H1 (cell line): ENCODE measurements at places on chromosomes 6 and 20.

GRCh38 chr20:54476169-54477009, 996 bp downstream of the DOK5 start:
- H3K4me1 ChIP-seq: peaks cover 5% of the 10 kb centered on the region; the same call in 1 of the 2 replicates
- H3K4me3 ChIP-seq: peak overlapping the region; percentile 64
- DNase-seq: no peak

GRCh38 chr6:134420614-134421181, 102.8 kb upstream of the SGK1 start:
- DNase-seq: no peak
- no peaks in the 10 kb centered on the region for H3K4me1 ChIP-seq
- no peaks in the 10 kb centered on the region for H3K27me3 ChIP-seq
- no peaks in the 10 kb centered on the region for H3K36me3 ChIP-seq
- no peak overlapping the region for H3K27ac ChIP-seq
- H3K4me3 ChIP-seq: no peak overlapping the region

DNA sequence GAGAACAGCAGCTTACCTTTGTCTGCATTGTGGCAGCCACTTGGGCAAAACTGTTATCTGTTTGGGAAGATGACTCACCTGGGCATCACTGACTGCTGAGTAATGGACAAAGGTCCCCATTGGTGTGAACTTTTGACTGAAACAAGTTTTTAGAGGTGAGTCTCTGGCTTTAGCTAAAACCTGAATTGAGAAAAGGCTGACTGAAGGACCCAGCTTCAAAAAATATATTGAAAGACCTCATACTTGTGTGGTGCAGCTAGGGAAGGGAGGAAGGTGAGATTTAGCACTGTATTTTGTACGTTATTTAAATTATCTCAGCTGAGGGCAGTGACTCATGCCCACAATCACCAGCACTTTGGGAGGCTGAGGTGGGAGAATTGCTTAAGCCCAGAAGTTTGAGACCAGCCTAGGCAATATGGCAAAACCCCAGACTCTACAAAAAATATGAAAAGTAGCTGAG, 4.5 kb upstream of the CITED2 start:
- H3K36me3 ChIP-seq: no peaks in the 10 kb centered on the region
- no peaks in the 10 kb centered on the region for H3K27me3 ChIP-seq
- H3K27ac ChIP-seq: no peak overlapping the region
- H3K4me3 ChIP-seq: no peak overlapping the region
- peaks cover 9% of the 10 kb centered on the region for H3K4me1 ChIP-seq
- DNase-seq: no peak

GRCh38 chr6:166569206-166569605, 17.3 kb downstream of the RAMACL start:
- no peaks in the 10 kb centered on the region for H3K27me3 ChIP-seq
- peaks cover 11% of the 10 kb centered on the region for H3K4me1 ChIP-seq
- DNase-seq: no peak

DNA sequence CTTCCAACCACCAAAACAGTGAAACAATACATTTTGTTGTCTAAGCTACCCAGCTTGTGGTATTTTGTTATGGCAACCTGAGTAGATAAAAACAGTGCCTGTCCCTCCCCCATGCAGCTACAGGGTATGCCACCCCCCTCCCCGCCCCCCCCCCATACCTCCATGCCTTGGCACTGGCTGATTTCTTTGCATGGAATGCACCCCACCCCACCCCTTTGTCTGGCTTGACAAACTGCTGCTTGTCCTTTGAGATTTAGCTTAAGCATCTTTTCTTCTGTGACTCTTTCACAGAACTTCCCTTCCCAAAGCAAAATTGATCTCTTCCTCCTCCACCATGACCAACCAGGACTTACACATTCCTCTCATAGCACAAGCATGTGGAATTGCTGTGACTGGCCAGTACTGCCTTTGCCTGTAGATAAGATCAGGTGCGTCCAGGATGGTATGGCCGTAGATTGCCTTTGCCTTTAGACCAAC, 64.6 kb upstream of the ADGRF1 start:
- no peak overlapping the region for H3K4me3 ChIP-seq
- H3K27ac ChIP-seq: peak overlapping the region; percentile 77
- peaks cover 10% of the 10 kb centered on the region for H3K4me1 ChIP-seq
- no peak for DNase-seq
